ENCODE measurements at places on chromosomes 4 and X.
A peak's percentile ranks its signal among the peaks of the same experiment; 100 is the strongest.

- no peak for DNase-seq
Measured at GRCh38 chr4:78774417-78774816, 1.7 kb upstream of the BMP2K start.

GRCh38 chr4:84916227-84916626 lies 50.3 kb downstream of the WDFY3 start:
- peak; percentile 13 for DNase-seq

GRCh38 chrX:52271206-52271605 lies 86.5 kb downstream of the MAGED4 start:
- peak; percentile 0 for DNase-seq

GRCh38 chrX:21741869-21742701 lies 15.8 kb downstream of the SMPX start:
- no peak for DNase-seq

DNA sequence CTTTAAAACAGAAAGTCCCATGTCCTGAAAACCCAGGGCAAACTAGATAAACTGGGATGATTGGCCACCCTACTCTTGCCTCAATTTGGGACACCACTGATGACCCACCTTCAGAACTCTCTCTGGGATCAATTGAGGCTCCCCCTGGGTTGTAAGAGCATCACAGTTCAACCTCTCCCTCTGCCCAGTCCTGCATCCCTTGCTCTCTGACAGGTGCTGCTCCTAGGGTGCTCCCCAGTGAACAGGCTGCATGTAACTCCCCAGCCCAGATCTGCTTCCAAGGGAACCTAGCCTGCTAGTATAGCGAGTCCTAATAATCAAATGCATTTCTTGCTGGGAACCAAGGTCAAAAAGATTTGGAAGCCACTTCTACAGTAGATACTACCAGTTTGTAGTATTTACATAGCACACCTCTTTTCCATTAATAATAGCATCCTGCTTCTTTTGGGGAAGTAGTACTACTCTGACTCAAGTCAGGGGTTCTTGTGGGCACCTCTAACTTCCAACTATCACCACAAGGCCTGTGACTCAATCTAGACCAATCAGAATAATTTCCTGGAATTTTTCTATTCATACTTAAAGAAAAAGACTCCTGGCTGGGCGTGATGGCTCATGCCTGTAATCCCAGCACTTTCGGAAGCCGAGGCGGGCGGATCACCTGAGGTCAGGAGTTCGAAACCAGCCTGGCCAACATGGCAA lies 42.1 kb upstream of the SPINK2 start:
- no peak for DNase-seq

DNA sequence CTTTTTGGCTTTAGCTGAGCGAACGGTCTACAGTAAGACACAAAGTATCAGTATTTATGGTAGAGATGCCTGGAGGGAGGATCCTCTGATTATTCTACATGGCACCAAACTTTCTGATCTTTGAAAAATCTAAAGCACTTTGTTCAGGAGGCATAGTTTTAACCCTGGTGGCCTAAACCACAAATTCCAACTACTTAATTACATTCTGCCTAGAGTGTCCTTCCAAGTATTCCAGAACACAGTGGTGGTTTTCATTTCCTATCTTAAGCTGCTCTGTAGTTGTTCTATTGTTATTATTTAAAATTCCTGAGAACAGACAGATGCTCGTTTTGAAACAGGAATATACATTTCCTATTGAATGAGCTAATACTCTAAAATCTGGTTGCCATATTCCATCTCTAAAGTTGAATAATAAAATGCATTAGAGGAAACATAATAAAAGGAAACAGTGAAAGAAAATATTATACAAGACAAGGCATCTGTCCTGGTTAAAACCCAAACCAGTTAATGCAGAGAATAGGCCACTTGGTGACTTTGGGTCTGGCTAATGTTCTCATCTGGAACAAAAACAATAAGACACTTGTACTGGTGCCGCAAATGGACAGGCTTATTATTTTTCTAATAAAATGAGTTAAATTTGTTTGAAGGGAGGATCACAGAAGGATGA lies 657.4 kb downstream of the SPRY1 start:
- DNase-seq: no peak

DNA sequence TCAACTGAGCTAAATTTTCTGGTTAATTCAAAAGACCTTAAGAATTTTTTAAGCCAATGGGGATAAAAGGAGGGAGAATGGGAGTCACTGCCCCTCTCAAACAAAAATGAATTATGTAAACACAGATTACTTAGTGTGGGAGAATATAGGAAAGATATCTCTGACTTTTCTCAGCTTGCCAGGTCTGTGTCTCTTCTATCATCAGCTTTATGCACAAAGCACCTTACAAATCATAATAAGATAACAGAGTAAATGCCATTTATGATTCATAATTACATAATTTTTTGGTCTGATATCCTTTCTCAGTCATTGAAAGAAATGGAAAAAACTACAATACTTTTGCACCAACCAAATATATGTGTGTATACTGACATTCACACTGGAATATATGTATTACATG lies 604.6 kb upstream of the FAM241A start:
- no peak for DNase-seq

- DNase-seq: no peak
Measured at GRCh38 chrX:16629909-16630308, 20.0 kb upstream of the S100G start.

DNA sequence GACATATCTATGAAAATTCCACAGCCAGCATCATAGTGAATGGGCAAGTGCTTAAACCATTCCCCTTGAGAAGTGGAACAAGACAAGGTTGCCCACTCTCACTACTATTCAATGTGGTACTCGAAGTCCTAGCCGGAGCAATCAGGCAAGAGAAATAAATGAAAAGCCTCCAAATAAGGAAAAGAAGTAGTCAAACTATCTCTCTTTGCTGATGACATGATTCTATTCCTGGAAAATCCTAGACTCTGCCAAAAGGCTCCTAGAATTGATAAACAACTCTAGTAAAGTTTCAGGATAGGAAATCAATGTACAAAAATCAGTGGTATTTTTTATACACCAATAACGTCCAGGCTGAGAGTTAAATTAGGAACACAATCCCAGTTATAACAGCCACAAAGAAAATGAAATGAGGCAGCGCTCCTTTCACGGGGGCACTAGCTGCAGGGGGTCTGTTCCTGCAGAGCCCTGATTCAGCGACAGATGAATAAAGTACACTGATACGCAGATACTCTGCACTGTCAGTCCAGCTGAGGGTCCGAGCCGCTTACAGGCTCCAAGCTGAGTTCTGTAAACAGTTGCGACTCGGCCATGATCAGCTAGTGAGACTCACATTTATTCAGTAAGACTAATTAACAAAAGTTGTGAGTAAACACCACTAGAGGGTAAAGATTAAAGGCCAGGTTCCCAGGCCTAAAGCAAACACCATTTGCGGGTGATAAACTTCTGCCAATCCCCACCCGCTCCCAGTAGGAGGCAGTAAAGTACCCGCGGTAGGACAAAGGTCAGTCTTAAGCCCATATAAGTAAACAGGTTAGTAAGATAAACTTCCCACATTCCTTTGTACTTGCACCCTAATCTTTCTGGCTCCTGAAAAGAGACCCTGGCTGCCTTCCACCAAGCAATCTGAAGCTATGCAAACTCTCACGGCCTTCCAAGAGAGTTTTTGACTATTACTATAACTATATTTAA lies 290.6 kb upstream of the GRID2 start:
- no peak for DNase-seq

DNA sequence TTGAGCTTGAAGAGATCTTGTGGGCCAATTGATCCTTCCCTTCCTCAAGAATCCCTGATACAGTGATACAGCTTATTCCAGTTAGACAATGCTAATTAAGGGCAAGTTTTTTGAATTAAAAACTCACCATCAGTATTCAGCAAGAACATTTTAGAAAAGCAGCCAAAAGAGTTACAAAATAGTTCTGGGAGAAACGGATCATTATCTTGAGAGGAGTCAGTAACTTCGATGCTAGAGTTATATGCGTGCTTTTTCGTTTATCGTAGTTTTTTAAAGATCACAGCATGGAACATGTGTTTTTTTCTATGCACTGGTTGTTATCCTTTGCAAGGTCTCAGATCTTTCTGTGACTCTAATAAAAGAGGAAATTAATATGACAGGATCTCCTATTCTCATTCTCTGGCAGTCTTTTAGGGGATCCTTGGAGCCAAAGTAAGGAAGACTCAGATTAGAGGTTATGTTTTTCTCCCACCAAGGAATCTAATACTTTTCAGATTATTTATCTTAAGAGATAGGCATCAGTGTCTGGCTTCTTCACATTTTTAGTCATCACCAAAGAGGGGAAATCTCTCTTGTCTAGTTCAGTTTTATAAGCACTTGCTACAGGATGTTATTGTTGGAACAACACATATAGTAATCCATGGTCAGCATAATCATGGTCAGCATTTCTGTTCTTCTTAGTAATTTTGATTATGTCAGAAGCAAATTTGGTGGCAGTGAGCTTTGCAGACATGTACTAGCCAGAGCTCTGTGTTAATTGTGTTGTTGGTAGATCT lies 109.7 kb downstream of the PDLIM5 start:
- DNase-seq: no peak

DNA sequence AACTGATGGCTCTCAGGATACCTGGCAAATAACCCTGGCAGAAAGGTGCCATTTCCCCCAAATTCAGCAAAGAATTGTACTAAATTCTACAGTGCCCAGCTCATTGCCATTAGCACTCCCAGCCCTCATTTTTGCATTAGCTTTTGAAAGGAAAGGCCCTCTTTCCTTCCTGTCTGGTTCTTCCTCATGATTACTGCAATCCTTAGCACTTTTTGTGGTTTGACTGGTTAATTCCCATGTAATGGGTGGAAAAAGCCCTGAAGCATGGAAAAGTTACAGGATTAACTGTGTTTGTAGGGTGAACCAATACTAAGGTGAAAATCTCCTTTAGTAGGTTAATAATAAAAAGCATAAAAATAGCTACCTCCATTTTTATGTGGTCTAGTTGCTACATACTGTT lies 139.5 kb downstream of the NPNT start:
- DNase-seq: no peak

GRCh38 chr4:106801386-106801785 lies 234.7 kb downstream of the DKK2 start:
- no peak for DNase-seq

GRCh38 chrX:24248042-24248441 lies 65.8 kb downstream of the SUPT20HL2 start:
- DNase-seq: no peak

- no peak for DNase-seq
Measured at GRCh38 chr4:119284876-119285780, 36.8 kb downstream of the FABP2 start.

DNA sequence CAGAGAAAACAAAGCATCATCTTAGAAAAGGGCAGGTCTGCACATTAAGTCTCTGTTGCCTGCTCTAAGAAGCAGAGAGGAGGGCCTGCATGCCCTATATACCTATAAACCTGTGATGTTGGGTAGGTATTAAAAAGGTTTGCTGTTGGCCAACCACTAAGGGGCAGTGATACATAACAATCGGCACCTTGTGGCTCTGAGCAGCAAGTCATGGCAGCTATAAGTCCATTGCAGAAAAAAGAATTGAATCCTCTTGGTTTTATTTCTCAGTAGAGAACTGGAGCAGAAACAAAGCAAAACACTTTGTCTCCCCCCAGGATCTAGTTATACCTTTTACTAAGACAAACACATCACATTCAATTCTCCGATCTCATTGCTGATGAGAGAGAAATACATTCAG lies 1364.4 kb downstream of the STIM2 start:
- no peak for DNase-seq

GRCh38 chr4:166501941-166502382 lies 628.9 kb downstream of the TLL1 start:
- DNase-seq: no peak

GRCh38 chrX:15645266-15645665 lies 19.3 kb downstream of the CLTRN start:
- no peak for DNase-seq

DNA sequence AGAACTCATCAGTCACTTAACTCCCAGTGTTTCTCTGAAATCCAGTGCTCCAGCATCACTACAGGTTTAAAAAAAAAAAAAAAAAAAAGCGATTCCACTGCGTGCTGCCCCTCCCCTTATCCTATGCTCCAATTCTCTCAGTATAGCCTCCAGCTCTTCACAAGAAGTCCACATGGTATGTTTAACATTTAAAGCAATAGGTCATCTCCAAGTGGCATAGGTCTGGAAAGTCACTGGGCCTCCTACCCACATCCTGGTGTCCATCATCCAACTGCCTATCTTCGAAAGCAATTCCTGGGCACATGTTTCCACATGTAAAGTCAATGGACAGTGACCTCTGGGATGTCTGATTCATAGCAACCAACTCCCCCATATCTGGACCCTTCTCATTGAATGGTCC lies 66.5 kb upstream of the MAP3K15 start:
- DNase-seq: no peak

DNA sequence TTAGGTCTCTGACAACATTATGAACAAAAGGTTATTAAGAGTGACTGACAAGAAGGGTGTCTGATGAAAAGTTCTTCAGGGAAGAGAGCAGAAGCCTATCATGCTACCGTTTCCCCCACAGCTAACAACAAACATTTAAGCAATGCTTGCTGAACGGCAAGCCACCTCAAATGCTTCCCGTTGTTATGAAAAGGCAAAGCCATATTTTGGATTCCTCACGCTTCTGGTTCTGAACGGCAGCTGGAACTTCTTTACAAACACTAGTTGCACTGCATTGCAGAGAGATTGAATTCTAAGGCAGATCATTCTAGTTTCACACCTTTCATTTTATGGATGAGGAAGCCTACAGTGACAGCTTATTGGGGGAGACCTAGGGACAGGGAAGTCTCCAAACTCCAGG lies 48.6 kb upstream of the NAP1L5 start:
- no peak for DNase-seq

DNA sequence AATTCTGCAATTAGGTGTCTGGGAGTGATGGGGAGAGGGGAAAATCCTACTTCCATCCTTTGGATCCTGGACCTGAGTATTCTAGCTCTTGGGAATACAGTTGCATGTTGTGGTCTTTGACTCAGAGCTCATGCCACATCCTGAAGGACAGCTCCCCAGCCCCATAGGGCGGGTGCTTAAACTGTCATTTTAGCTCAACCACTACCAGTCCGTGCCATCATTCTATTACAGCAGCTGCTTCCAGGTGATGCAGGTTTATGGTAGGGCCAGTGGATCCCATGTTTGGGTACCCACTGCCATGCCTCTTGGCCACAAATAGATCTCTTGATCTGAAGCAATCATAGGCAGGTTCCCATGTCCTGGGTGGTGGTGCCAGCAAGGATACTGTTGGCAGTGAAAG lies 34.7 kb downstream of the CCKAR start:
- no peak for DNase-seq

DNA sequence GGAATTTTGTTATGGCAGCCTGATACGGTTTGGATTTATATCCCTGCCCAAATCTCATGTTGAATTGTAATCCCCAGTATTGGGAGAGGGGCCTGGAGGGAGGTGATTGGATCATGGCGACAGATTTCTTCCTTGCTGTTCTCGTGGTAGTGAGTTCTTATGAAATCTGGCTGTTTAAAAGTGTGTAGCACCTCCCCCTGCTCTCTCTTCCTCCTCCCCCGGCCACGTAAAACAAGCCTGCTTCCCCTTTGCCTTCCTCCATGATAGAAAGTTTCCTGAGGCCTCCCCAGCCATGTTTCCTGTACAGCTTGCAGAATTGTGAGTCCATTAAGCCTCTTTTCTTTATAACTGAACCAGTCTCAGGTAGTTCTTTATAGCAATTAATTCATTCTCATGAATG lies 37.9 kb downstream of the SUPT20HL2 start:
- no peak for DNase-seq

- DNase-seq: no peak
Measured at GRCh38 chr4:57318703-57319102, 208.5 kb upstream of the IGFBP7 start.
